ENCODE measurements at places on chromosomes 5 and 9.
A peak's percentile ranks its signal among the peaks of the same experiment; 100 is the strongest.

DNA sequence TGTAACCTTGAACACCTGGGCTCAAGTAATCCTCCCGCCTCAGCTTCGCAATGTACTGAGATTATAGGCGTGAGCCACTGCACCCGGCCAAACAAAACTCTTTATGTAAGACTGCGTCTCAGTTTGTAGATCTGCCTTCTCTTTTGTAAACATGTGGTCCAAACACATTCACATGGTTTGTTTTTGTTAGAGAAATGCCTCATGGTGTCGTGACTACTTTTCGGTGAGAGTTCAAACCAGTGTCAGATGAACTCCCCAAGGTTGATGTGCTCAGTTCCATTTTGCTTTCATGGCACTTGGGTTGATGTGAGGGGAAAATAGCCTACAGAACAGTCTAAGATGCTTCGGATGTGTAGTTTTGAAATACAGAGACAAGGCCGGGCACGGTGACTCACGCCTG lies 231.6 kb downstream of the GOLPH3 start:
- no peak for DNase-seq

GRCh38 chr5:72314571-72315172 lies 5.4 kb downstream of the MRPS27 start:
- DNase-seq, result peak; percentile 50

DNA sequence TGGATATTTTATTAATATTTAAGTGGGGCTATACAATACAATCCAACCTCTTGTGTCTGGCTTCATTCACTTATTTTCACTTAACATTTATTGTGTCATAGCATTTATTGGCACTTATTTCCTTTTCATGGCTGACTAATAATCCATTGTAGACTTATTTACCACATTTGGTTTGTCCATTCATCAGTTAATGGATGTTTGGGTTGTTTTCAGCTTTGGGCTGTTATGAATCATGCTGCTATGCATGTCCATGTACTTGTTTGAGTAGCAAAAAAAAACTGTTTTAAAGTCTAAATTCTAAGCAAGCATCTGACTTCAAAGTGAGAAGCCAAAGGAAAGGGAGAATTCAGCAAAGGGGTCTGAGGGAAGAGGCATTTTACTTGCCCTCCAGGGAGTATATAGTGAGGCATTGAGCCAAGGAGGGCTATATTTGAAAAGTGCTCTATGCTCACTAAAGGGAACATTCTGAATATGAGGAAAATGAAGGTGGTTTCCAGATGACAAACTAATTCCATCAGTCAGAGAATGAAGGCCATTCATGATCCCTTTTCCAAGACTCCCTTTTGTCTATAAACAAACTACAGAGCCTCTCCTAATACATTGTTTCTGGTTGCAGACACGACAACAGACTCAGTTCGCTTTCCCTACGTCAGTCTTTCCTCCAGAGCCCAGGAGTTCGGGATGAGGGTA lies 532.8 kb upstream of the KLF4 start:
- no peak for DNase-seq

GRCh38 chr5:171712616-171713015 lies 73.0 kb upstream of the SMIM23 start:
- no peak for DNase-seq

GRCh38 chr9:8705861-8706260 lies 906.3 kb upstream of the DMAC1 start:
- no peak for DNase-seq

- no peak for DNase-seq
These were observed 290.3 kb upstream of the SGCD start for GRCh38 chr5:156036640-156037039.

DNA sequence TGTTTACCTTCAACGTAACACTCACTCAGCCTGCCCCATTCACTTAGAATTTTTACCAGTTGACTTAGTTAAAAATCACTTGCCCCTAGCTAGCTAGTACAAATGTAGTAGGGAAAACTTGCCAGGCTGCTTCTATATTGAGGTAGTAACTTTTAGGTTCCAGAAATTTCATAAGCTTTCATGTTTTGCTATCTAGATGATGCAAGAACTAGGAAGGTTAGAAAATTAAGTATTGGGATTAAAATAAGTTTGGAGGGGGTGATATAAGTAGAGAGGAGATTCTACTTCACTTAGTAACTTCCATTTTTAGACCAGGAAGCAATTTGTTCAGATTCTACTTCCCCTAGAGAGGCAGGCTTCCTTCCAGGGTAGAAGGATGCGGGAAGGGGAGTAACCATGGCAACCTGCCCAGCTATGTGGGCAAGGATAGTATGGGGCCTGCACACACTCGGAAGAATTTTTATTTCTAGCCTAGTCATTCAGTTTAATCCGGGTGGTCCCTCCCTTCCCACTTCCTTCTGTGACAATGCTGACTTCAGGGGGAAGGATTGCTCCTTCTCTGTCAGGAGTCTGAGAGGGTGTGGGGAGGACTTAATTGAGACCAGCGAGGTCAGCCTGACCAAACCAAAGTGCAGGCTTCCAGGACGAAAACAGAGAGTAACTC lies 4.2 kb downstream of the DAB2 start:
- no peak for DNase-seq

DNA sequence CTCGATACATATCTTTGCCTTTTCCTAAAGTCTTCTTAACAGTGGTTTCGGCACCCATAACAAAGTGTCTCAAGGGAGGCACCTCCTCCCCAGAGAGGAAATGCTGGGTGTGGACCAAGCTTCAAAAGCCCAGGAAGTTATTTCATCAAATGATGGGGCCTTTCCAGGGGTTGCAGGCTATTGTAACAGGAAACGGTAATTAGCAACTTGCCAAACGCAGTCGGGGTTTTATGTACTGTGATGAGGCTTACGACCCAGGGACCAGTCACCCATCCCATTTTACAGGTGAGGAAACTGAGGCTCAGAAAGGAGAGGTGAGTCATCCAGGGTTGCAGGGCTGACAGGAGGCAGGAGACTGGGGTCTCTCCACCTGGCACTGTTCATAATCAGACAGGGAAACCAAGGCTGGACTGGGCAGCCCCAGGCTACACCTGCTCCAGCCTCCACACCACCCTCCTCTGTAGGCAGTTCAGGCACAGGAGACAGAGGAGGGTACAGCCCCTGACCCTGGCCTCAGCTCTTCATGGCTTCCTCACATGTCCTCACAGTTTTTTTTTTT lies 30.0 kb upstream of the SUSD3 start:
- no peak for DNase-seq

DNA sequence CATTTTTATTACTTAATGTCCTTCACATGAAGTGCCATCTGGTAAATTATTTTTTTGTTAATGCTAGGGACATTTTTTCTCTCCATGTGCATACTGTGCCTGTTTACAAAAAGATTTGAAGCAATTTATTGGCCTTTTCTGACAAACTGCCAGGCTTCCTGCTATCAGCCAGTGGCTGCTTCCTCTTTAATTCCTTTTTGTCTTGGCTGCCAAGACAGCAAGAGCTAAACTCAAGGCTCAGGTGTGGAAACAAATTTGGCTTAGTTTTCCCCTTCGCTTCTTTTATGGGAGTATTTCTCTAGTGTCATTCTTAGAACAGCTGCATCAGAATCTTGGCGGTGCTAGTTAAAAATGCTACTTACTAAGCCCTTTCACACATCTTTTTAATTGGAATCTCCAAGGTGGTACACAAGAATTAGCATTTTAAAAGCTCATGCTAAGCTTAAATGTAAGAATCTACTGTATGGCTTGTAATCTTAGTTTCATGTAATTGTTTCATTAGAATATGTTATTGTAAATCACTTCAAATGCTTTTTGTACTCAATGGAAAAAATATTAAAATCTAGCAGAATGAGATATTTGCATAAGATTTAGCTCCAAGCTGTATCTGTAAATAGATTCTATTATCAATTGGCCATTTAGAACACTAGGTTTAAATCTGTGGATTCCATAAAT lies 134.2 kb upstream of the RASGRF2 start:
- DNase-seq, result no peak

DNA sequence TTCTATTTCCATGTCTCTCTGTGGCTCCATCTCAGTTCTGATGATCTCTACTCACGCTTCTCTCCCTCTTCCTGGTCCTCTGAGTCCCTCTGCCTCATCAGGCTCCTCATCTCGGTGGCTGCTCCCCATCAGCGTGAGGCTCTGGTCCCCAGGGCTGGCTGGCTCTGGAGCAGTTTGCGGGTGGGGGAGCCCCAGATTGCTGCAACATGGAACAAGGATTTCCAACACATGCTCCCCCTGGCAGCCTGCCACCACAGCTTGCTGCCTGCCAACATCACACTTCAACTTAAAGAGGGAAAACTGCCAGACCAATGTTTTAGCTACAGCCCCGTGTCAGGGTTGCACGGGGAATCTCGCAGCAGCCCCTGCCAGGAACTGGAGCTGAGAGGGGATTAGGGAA lies 77.2 kb upstream of the NEK6 start:
- no peak for DNase-seq

GRCh38 chr5:161847941-161848391 lies at the start of gene GABRA1:
GABRA1 (plus strand) TSS chr5:161848120; CDS start chr5:161850811, 2,691 bp downstream.
- no peak for DNase-seq

GRCh38 chr9:127613583-127613954 lies 1.5 kb downstream of the STXBP1 start:
- DNase-seq, result no peak

DNA sequence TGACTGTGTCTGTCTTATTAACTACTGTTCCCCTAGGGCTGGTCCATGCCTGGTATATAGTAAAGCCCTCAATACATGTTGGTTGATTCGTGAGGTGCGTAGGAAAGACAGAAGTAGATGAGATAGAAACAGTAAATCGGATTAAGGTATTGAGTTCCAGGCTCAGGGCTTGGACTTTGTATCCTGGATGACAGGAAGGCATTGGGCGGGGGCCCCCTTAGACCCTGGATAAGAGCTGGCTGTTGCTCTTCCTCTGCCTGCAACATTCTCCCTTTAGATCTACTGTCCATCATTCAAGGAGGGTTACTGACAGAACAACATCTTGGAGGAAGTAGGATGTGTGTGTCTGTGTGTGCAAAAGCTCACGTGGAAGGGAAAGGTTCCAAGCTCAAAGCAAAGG lies 31.2 kb upstream of the CTNNA1 start:
- no peak for DNase-seq

GRCh38 chr9:104831681-104832080 lies 67.8 kb downstream of the NIPSNAP3B start:
- DNase-seq, result no peak
